Ovary (tissue), 10 donors: ENCODE measurements at places on chromosomes 3 and 15. TPM values are rescaled to one million over a fixed set of nuclear protein-coding genes. Genes with fewer than 3 reads are reported as not detected.

The CLSTN2 gene
- 74.6 TPM for polyA plus RNA-seq

The XCR1 gene
- polyA plus RNA-seq = 1.2 TPM

The OR5H14 gene
- polyA plus RNA-seq = not detected

The RHCG gene
- polyA plus RNA-seq = not detected

The C2CD4B gene
- 0.23 TPM for polyA plus RNA-seq

The CADM2 gene
- 0.48 TPM for polyA plus RNA-seq

The LRRC49 gene
- polyA plus RNA-seq = 14.2 TPM

The ZKSCAN7 gene
- polyA plus RNA-seq = 4.9 TPM

The PRTG gene
- polyA plus RNA-seq = 2.5 TPM

The FBXO40 gene
- polyA plus RNA-seq = 0.63 TPM

The ITIH1 gene
- polyA plus RNA-seq = 0.45 TPM

The MYLK gene
- polyA plus RNA-seq = 167 TPM

The PARP9 gene
- 14.4 TPM for polyA plus RNA-seq

The NOX5 gene
- 0.54 TPM for polyA plus RNA-seq

The PGBD4 gene
- 1.0 TPM for polyA plus RNA-seq
